ENCODE measurements at places on chromosomes 5 and 9.

DNA sequence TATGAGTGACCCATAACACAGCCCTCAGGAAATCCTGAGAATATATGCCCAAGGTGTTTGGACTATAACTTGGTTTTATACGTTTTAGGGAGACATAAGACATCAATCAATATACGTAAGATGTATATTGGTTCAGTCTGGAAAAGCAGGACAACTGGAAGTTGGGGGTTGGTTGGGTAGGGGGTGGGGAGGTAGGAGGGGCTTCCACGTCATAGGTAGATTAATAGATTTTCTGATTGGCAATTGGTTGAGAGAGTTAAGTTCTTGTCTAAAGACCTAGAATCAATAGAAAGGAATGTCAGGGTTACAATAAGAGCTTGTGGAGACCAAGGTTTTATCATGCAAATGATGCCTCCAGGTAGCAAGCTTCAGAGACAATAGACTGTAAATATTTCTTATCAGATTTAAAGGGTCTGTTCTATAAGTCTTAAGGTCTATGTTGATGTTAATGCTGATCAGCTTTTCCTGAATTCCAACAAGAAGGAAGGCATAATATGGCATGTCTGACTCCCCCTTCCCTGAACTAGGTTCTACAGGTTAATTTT is 2267.7 kb upstream of the ACO1 start:
- no peak for DNase-seq

- DNase-seq: peak; percentile 75
These were observed 8.5 kb downstream of the CAMSAP1 start for GRCh38 chr9:135898634-135899407.

- DNase-seq: no peak
These were observed 13.5 kb downstream of the TRAF1 start for GRCh38 chr9:120912958-120913646.

- peak; percentile 22 for DNase-seq
These were observed 524 bp downstream of the FUBP3 start for GRCh38 chr9:130579738-130580463.

GRCh38 chr9:31255211-31255610 is 1129.2 kb upstream of the ACO1 start:
- DNase-seq: no peak

GRCh38 chr5:174003795-174004194 is 14.8 kb downstream of the C5orf47 start:
- no peak for DNase-seq

- DNase-seq: peak; percentile 32
These were observed 30.5 kb downstream of the ADAMTS2 start for GRCh38 chr5:179314606-179315355.

GRCh38 chr9:79408200-79408599 is 163.6 kb upstream of the TLE4 start:
- no peak for DNase-seq

DNA sequence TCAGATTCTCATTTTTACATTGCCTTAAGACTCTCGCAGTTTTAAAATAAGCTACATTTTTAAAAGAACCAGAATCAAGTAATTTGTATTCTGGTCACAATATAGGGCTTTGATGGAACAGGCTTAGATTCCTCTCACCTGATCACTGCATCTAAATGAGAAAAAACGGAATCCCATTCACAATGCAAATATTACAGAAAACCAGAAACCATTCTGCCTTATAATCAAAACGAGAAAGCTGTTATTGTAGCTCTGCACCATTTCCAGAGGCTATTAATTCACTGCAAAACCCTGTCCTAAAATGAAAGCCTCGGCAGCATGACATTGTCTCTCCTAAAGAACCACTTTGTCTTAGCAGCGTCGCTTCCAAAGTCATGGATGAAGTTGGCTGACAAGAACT is 116.1 kb upstream of the ZNF366 start:
- DNase-seq: no peak

- no peak for DNase-seq
These were observed 128.3 kb upstream of the PHYKPL start for GRCh38 chr5:178360926-178361235.

GRCh38 chr9:122609804-122610203 is 4.7 kb upstream of the OR1Q1 start:
- DNase-seq: no peak

DNA sequence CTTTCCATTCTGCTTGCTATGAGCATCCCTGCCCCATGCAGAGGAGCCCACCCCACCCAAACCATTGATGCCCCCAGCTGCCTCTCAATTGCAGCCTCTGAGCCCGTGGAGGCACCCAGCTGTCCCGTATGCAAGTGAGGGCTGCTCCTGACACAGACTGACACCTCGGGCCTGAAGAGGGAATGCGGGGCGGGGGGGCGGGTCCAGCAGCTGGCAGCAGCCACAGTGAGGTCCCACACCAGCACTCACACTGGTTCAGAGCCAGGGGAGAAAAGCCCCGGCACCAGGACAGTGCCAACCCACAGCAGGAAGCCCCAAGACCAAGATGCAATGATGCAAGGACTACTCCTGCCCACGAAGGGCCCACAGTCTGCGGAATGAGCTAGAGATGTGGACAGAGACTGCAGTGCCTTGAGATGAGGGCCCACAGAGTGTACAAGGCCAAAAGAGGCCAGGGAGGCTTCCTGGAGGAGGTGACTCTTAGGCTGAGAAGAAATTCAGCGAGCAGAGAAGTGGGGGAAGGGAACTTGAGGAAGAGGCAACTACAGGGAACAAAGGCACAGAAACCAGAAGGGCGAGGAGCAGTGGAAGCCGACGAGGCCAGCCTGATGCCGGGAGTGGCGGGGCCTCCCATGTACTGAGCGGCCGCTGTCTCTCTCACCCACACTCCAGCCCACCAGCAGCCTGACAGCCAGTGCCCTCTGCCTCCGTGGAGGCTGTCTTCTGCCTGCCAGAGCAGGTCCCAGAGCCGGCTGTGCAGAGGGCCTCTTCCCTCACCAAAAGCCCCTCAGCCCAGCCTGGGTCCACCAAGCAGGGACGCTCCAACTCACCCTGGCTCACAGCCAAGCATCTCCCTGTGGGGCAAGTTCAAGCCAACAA is 9.2 kb downstream of the EEIG1 start:
- no peak for DNase-seq

DNA sequence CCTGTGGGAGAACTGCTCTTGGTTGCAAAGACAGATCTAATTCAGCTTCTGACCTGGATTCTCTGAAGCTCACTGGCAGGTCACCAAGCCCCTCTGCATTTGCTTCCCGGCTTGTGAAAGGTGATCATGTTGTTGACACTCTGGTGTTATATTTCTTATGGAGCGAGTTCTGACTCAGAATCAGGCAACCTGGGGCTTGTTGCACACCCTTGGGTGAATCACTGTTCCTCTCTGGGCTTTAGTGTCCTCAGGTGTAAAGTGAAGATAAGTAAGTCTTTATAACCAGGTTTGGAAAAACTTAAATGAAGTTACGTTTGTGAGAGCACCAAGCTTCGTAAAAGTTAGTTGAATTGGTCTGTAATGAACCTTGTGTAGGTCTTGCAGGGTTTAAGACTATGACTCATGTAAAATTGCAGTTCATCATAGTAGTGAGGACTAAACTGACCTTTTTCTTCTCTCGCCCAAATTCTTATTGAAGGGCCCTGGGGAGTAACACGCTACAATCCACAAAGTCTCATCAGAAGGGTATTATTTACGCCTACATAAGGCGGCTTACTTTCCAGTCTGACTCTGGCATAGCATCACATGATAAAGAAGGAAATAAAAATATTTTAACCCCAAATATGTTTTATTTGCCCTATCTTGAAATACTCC is 218.6 kb downstream of the TMEM38B start:
- no peak for DNase-seq

GRCh38 chr9:22044583-22044982 is 35.5 kb upstream of the CDKN2B start:
- peak; percentile 49 for DNase-seq

DNA sequence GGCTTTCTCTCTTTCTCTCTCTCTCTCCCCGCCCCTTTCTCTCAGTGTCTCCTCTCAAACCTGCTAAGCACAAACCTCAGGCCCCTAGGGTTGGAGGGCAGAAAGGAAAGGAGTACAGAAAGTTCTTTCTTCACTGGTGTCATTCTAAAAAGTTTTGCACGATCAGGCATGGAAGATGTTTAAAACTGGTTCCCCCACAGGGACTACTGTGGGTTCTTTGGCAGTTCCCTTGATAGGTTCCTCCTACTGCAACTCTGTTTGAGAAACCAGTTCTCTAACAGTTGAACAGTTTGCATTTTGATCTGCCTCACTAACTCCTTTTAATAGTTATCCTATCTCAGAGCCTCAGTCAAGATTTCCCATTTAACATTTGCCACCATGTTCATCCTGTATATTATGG is 82.9 kb downstream of the CDO1 start:
- DNase-seq: no peak

GRCh38 chr9:84129529-84129928 is 148.9 kb downstream of the RMI1 start:
- no peak for DNase-seq

- DNase-seq: no peak
These were observed 9.8 kb downstream of the RPP25L start for GRCh38 chr9:34601937-34602573.

- DNase-seq: peak; percentile 33
These were observed 2.1 kb downstream of the ZNF608 start for GRCh38 chr5:124744170-124744971.

- DNase-seq: no peak
These were observed 53.1 kb upstream of the ERBIN start for GRCh38 chr5:65873181-65873750.

DNA sequence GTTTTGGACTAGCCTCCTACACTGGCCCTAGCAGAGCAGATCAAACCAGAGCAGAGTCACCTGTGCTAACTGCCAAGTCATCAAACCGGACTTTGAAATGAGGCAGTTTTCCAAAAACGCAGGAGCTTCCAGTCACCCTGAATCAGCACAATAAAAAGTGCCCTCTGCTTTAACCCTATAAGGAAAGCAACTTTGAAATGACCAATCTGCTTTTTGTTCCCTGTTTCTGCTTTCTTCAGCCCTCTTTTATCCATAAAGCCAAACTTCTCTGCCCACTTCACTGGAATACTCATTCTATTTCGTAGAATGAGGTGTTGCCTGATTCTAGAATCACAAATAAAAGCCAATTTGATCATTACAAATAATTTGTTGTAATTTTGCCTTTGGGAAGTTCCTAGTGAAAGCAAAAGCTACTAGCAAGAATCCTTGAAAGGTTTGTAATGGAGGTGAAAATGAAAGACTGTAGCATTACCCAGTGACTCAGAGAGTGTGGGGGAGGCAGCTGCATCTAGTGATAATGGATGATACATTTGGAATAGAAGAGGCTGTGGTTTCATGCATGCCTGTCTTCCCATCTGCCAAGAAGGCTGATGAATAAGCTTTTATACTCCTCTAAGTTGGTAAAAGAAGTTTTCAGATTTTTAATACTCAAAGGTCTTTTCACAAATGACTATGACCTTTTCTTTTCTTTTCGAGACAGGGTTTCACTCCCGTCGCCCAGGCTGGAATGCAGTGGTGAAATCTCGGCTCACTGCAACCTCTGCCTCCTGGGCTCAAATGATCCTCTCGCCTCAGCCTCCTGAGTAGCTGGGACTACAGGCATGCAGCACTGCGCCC is 14.9 kb downstream of the SPAAR start:
- DNase-seq: peak; percentile 88

- no peak for DNase-seq
These were observed 19.5 kb downstream of the C5orf52 start for GRCh38 chr5:157690690-157691433.

DNA sequence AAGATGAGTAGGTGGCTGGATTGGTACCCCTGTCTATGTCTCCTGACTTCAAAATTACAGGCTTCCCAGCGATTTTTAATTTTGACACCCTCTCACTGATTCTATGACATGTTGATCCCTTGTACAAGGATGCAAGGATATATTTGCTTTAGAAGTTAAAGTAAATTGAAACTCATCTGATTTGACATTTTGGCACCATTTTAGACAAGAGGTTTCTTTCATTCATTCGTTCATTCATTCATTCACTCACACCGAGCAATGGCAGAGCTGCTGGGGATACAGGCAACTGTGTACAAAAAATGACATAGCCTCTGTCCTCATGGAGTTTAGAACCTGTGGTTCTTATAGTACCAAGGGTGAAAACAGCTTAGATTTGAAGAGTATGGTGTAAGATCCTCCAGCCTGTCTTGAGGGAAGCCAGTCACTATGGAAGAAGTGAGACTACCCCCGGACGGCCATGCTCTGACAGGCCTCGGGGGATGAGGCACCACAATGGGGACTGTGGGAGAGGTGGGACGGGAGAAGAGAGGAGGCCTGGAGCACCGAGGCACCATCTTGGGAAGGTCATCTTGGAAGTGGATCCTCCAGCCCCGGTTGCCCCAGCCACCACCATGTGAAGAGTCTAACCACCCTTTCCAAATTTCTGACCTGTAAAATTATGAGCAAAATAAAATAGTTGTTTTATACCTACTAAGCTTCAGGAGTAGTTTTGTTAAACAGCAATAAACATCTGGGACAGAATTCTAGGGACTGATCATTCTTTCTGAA is 16.2 kb downstream of the STC2 start:
- DNase-seq: no peak

GRCh38 chr5:57186194-57186593 is 12.3 kb downstream of the GPBP1 start:
- no peak for DNase-seq

Data from fibroblast of villous mesenchyme (primary cell).